ENCODE measurements at places on chromosomes 16 and 17. TPM values are rescaled to one million over a fixed set of nuclear protein-coding genes. Genes with fewer than 3 reads are reported as not detected.

Gene KRT12
- total RNA-seq: not detected

GRCh38 chr17:78316867-78317789 is 42.7 kb downstream of the SOCS3 start:
- DNase-seq: no peak
- no peaks in the 10 kb centered on the region for H3K27me3 ChIP-seq
- H3K4me1 ChIP-seq: peaks cover 11% of the 10 kb centered on the region
- H3K27ac ChIP-seq: peak overlapping the region; percentile 29
- H3K36me3 ChIP-seq: no peaks in the 10 kb centered on the region

Gene MRPL28
- 30.6 TPM for total RNA-seq

Gene CCDC78
- total RNA-seq: not detected

GRCh38 chr17:63474174-63474573 is 2.7 kb upstream of the ACE start:
- DNase-seq: no peak
- no peak overlapping the region for H3K4me3 ChIP-seq
- H3K4me1 ChIP-seq: no peaks in the 10 kb centered on the region
- H3K27ac ChIP-seq: no peak overlapping the region
